ENCODE measurements at places on chromosomes 6 and 20.

- DNase-seq, result no peak
These were observed 219.7 kb upstream of the SUPT3H start for GRCh38 chr6:45597424-45597823.

GRCh38 chr6:117553142-117553541 is 49.2 kb downstream of the GOPC start:
- no peak for DNase-seq

GRCh38 chr20:9196110-9196509 is 127.2 kb downstream of the PLCB4 start:
- no peak for DNase-seq

GRCh38 chr6:24930431-24930871 is 5.3 kb downstream of the RIPOR2 start:
- DNase-seq, result no peak
